ENCODE measurements at places on chromosomes 2 and 18.

DNA sequence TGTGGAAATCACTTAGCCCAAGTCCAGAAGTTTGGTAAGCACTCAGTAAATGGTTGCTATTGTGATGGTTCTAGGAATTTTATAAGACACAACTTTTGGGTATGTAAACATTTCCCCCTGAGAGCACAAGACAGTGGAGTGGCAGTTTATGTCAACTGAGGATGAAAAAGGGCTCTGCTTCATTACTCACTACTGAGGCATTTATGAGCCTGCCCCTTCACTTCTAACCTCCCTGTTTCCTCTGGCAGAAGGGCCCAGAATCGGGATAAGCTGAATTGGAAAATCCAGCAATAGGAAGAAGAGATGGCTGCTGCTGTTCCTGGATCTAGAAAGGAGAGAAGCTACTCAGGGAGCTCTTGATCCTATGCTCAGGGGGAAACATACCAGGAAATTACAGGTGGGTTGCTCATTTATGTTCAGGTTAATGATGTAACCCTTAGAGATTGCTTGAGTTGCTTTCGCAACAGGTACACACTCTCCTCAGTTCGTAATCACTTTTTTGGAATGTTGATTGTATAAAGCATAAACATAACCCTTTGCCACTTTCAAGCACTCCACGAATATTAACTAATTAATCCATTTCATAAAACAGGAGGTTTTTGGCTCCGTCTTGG is 46.3 kb downstream of the ADCYAP1 start:
- DNase-seq: no peak

DNA sequence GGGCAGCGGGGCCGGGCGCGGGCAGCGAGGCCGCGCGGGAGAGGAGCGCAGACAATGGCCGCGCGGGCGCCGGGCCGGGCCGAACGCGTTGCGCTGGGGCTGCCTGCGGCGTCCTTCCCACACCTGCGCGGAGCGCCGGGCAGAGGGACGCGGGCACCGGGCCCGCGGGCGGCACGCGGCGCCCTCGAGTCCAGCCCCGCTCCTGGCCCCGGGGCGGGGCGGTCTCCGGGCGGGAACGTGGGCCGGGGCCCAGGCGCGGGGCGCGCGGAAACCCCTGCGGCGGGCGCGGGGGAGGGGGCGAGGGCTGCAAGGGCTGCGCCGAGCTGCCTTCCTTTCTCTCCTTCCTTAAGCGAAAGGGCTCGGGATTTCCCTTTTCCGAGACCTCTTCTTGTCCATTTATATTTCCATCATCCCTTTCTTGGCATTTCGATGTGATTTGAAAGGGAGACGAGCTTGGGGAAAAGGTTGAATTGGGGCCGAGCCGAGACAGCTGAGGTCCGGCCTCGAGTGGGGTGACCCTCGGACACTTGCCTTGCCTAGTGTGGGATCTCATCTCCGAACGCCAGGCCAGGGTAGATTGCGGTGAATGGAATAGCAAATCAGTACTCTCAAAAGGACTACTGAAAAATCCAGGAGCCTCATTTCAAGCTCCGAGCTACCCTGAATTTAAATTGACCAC is 676 bp downstream of the KLHL23 start:
- DNase-seq: peak; percentile 74

- no peak for DNase-seq
Observed at GRCh38 chr2:196702641-196703040, 63.1 kb downstream of the CCDC150 start.

GRCh38 chr2:140589273-140589672 is 1541.5 kb downstream of the LRP1B start:
- DNase-seq: no peak

GRCh38 chr2:238872026-238872425 is 24.1 kb downstream of the TWIST2 start:
- no peak for DNase-seq

DNA sequence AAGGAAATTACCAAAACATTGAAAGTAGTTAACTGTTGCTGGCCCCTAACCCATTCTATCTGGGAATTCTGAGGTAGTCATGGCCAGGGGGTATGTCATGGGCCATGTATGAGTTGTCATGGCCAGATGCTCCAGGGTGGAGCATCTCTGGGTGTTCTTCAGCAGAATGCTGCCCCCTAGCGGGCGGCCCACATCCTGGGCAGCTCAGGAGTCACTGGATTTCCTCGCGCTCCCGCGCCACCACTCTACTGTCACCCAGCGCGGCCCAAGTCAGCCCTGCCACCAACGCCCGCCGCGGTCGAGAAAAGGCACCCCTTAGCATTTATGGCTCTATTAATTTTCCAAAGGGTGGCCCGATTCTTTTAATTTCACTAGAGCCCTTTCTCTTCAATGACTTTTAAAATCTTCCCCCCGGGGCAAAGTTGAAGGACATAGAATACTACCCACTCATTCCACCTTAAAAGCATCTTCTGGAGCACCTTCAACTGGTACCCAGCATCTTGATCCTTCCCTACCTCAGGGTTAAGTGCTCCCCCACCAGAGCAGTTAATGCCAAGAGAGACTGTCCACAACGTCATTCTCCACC is 41.6 kb downstream of the PKDCC start:
- DNase-seq: peak; percentile 83

GRCh38 chr2:129673847-129674711 is 305.4 kb upstream of the RAB6C start:
- no peak for DNase-seq

DNA sequence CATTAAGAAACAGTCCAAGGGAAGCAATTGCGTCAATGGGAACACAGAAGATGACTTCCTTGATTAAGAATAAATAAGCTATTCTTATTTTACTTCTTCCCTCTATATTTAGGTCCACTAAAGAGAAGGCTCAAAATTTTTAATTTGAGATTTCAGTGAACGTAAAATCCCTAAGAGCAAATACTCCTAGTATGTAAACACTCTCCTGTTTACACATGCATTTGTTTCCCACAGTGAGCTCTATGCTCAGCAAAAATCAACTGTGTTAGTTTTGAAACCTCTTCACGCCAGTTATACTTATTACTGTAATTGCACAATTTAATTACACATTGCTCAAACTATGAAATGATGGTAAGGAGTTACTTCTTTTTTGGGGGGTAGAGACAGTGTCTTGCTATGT is 8.8 kb downstream of the SLC39A6 start:
- no peak for DNase-seq

GRCh38 chr2:199160081-199160480 is 297.7 kb downstream of the SATB2 start:
- no peak for DNase-seq

- no peak for DNase-seq
Observed at GRCh38 chr2:205803500-205803899, 121.2 kb downstream of the NRP2 start.

DNA sequence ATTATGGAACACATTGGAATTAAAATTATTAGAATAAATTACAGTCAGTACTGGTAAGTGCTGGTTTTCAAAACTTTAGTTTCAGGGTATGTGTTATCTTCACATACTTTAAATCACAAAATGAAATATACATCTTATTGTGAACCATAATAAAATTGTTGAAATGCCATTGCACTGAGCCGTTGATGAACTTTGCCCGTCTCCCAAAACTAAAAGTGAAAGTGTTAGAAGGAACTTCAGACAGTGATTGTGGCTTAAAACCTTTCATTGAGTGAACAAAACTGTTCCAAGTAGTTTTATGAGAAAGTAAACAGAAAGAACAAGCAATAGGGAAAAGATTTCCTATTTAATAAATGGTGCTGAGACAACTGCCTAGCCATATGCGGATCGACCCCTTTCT is 811.6 kb downstream of the PLCL1 start:
- no peak for DNase-seq

DNA sequence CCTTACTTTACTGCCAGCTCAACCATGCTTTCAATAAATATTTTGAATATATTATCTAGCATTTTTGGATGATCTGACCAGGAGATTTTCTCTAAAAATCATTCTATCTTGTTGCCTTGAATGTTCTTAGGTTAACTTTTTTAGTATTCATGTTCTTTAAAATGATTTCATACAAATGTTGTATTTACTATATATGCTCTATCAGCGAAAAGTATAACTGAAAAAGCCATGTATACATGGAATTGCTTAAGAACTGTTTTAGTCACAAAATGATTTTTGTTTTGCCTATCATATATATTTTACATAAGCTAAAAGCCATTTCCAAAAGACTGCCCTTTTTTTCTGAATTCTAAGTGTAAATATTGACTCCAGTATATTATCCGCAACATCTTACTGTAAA is 213.9 kb downstream of the WDPCP start:
- DNase-seq: no peak

DNA sequence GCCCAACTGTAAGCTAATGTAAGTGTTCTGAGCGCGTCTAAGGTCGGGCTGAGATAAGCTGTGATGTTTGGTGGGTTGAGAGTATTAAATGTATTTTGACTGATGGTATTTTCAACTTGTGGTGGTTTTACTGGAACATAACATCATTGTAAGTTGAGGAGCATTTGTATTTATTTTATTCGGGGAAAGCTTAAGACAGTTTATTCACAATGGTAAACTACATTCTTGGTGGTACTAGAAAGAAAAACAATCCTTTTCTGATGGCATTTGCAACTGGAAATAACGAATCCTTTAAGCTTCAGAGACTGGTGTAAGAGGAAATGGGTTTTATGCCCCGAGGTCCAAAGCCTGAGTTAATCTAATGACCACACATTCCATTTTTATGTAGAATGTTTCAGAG is 283.3 kb upstream of the NETO1 start:
- no peak for DNase-seq

- DNase-seq: no peak
Observed at GRCh38 chr2:221671515-221671914, 99.4 kb upstream of the EPHA4 start.

GRCh38 chr18:43965691-43966090 is 688.4 kb upstream of the SYT4 start:
- DNase-seq: no peak

DNA sequence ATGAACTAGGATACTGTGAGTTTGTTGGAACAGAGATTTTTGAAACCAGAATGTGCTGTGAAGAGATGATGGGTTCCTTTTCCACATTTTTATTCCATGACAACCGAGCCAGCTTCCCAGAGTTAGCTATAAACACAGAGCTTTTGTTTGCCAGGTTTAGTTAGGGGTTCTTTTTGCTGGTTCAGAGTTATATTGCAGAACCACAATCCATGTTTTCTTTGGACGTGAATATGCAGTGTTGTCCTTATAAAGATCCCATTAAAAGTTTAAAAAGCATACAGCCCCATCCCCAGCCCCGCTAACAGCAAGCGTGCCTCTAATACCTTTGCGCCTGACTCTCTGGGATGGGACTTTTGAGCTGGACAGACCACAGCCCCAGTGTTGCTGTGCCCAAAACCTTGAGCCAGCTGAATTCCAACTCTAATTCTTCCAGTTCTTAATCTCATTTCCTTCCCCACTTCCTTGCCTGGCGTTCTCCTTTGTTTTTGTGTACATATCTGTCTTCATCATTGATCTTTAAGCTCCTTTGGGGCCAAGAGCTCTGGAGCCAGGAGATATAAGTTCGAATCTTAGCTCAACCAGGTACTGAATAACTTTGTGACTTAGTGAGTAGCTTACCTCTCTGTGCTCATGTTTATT is 72.3 kb downstream of the SPATS2L start:
- no peak for DNase-seq

DNA sequence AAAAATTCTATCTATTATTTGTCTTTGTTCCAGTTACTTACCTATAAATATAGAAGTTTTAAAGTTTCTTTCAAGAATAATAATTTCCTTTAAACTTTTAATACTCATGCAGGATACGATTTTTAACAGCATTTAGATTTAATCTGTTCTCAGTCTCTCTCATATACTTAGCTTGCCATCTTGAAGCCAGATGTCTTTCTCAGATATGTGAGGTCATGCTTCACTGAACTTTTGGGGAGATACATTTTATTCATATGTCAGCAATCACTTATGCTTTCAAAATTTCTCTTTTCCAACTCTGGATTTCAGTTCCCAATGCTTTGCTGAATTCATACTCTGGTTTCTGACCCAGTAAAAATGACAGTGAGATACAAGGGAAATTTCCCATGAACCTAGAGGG is 66.5 kb upstream of the CCDC178 start:
- DNase-seq: no peak

GRCh38 chr18:44579028-44579702 is 101.5 kb upstream of the SETBP1 start:
- peak; percentile 28 for DNase-seq

DNA sequence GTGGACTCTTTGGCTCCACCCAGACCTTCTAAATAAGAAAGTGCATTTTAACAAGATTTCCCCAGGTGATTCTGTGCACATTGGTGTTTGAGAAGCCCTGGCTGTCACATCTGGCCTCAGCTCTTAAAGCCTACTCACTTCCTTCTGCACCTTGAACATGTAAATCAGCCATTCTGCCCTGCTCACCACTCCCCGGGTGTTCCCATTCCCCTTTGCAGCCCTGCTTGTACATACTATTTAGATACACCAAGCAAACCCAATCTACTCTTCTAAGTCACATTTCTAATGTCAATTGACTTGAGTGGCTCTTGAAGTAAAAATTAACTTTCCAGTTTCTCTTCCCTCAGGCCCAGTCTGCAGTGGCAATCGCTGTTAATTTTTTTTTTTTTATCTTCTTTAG is 13.1 kb upstream of the SCN1A start:
- DNase-seq: no peak

GRCh38 chr2:110644357-110644756 is 33.5 kb downstream of the BUB1 start:
- no peak for DNase-seq

DNA sequence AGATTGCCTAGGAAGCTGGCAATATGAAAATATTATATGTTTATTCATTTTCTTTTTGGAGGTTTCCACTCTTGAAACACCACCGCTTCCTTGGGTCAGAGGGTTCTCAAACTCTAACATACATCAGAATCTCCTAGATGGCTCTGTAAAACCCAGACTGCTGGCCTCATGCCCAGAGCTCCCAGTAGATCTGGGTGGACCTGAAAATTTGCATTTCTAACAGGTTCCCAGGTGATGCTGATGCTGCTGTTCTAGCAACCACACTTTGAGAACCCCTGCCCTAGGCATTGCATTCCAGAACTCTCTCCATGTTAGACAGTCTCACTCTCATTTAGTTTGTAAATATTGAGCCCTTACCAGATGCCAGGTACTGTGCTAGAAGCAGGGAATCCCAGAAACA is 139.4 kb downstream of the FAM210A start:
- DNase-seq: no peak

GRCh38 chr2:120323807-120324399 is 22.0 kb upstream of the INHBB start:
- DNase-seq: no peak

DNA sequence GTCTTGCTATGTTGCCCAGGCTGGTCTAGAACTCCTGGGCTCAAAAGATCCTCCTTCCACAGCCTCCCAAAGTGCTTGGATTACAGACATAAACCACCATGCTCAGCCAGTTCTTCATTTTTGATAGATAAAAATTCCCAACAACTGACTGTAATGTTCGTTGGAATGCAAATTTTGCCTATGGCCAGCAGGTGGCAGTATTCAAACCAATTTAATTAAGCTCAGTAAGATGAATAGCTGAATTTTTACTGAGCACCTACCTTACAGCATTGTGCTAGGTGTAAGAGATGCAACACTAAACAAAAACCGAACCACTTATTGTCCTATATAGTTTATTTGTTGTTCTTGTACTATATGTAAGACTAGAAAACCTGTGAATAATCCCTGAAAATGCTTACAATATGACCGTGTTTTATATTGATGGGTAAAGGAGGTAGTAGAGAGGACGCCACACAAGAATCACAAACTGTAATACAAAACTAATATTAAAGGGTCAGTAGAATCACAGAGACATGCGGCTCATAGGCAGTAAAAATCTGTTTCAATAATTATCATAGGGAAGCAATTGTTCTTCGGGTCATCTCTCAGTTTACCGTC is 8.2 kb upstream of the TMEM182 start:
- DNase-seq: peak; percentile 69

GRCh38 chr18:10367836-10368235 is 86.6 kb upstream of the APCDD1 start:
- DNase-seq: no peak

GRCh38 chr18:9581667-9582066 is 32.7 kb downstream of the PPP4R1 start:
- no peak for DNase-seq

Measured in NB4 (cell line).